ENCODE measurements at places on chromosomes 7 and 10.

DNA sequence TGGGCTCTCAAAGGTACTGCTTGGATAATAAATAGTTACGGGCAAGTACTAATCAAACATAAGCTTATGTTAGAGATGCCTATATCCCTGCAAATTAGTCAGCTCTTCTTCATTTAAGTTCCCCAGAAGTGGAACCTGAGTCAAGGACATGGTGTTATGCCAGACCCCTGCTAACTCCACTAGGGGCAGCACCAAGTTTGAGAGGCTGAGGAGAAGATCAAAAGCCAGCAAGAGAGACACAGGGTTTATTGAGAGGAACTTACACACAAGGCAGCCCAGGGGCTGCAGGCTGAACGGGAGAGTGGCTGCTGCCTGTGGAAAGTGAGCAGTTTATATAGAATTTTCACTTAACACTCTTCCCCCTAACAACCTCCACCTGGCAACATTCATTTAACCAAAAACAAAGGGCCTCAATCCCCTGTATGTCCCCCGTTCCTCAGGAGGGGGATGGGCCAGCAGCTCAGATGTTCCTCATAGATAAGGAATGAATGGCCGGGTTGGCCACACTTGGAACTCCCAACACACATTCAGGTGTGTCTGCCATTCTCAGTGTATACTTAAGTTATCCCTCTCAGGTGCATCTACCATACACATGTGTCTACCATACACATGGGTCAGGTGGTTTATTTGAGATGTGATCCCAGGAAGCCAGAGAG lies 62.6 kb upstream of the GHITM start:
- DNase-seq = peak; percentile 44

- no peak for DNase-seq
Measured at GRCh38 chr10:29266641-29267040, 22.2 kb upstream of the LYZL1 start.

- no peak for DNase-seq
Measured at GRCh38 chr10:119133949-119134348, 30.0 kb downstream of the DENND10 start.

DNA sequence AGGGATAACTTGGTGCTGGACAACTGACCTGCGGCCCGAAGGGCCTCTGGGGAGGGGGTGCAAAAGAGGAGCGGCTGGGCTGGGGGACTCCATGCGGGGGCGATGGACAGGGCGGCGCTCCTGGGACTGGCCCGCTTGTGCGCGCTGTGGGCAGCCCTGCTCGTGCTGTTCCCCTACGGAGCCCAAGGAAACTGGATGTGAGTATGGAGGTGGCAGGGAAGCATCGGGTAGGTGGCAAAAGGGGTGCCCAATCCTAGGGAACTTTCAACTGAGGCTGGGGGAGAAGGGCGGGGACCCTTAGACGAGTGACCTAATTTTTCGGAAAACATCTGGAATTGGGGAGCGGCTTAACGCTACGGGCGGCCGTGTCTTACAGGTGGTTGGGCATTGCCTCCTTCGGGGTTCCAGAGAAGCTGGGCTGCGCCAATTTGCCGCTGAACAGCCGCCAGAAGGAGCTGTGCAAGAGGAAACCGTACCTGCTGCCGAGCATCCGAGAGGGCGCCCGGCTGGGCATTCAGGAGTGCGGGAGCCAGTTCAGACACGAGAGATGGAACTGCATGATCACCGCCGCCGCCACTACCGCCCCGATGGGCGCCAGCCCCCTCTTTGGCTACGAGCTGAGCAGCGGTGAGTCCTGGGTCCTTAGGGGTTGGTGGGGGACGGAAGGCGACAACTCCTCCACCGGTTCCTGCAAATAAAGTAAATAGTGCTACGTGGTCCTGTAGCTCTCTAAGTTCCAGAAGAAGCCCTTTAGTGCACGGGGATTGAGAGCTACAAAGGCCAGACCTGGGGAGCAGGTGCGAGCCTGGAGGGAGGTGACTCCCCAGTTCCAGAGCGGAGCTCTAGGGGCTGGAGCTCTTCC lies 622 bp downstream of the WNT16 start:
- peak; percentile 21 for DNase-seq

GRCh38 chr7:782718-783449 lies 49.4 kb upstream of the SUN1 start:
- DNase-seq = no peak

DNA sequence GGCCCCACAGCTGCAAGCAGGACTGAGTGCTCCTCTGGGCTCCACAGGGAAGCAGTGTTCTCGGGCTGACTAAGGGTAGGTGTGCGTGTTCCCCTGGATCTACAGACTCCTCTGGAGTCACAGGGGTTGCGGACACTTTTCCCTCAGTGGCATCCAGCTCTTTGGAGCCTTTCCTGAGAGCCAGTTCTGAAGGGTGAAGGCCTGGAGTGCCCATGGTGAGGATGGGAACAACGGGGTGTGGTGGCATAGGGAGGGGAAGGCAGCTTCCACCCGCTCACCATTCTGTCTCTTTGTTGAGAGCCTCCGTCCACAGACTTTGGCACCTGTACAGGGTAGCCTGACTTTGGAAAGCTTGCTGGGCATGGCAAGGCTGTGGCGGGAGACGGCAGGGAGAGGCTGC lies 104.1 kb upstream of the PCBD1 start:
- DNase-seq = no peak

DNA sequence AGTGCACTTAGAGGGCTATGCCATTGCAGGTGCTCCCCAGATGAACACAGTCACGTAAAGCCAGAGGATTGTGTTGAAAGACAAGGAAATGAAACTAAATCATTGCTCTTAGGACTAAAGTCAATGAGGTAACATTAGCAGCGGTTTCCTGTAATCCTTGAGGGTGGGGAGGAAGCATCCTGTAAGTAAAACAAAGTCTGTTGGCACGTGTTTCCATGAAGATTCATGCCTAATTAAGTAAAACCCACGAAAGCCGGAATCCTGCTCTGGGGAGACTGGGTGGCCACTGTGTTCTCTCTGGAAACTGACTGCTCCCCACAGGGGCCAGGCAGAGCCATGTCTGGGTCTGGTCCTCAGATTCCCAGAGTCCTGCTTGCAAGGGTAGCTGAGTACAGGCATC lies 18.3 kb downstream of the STEAP1B start:
- DNase-seq = no peak

GRCh38 chr7:103063895-103064294 lies 10.7 kb downstream of the FBXL13 start:
- DNase-seq = peak; percentile 8

DNA sequence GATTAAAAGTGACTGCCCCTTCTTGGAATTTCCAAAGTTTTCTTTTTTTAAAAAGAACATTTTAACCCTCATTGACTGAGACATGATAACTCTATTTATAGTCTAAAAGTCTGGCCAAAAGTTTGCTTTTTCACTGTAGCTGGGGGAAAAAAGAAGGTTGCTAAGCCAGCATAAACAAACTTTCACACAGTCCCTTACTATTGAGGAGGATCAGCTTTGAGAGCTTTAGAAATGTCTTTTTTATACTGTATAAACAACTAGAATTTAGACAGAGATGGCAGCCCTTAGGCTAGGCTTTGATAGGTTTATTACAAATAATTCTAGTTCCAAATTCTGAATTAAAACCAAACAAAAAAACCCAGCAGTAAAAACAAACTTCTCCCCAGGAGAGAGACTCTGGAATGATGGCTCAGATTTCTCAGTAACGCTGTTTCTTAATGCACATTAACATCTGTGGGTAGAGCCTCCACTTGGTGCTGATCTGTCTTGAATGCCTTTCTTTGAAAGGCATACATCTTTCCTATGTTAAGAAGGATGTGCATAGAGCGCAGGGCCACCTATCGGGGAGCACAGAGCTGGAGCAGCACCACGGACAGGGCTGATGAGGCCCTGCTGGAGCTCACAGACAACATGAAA lies 100.9 kb upstream of the PDLIM1 start:
- DNase-seq = peak; percentile 57

GRCh38 chr10:28677888-28678686 lies 766 bp downstream of the BAMBI start:
- no peak for DNase-seq

DNA sequence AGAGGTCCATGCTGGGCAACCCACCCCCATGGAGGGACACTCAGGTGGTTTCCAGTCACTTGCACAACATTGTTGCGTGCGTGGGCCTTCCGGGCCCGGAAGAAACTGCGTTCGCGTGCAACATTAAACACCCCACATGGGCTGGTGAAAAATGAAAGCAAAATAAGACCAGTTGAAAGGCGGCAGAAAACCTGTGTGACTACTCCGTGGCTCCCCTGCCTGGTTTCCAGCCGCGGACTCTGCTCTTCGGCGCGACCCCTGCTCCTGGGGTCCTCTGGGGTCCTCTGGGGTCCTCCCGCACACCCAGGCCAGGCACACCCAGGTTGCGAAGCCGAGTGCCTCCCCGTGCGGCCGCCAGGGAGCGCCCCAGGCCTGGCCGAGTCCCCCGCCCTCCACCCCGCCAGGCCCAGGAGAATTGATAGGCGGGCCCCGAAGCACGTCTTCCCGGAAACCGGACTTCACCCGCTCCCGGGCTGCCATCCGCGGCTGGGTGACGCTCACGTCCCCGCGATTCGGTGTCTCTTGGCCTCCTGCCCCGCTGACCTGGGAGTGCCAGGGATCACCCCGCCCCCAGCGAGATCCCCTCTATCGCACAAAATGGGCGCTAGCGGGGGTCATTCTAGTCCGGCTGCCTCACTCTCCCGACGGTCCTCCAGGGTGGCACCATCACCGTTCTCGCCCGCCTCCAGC lies 1.9 kb upstream of the SH2D4B start:
- DNase-seq = no peak

- DNase-seq = no peak
Measured at GRCh38 chr7:30648744-30649540, 33.3 kb downstream of the CRHR2 start.

DNA sequence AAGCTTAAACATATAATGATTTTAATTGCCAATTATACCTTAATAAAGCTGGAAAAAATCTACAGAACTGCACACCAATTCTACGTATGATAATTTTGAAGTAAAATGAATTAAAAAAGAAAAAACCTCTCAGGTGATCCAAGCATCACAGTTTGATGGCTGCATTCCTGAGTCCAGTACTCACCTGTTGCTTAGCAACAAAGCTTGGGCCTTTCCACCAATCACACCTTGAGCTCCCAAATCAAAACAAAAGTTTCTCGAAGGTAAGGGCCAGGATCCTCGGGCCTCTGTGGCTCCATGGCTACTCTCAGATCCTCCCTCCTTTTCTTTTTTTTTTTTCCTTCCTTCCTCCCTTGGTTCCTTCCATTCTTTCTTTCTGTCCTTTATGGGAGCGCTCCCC lies 137.2 kb upstream of the PCBD1 start:
- DNase-seq = no peak

- DNase-seq = no peak
Measured at GRCh38 chr7:130719541-130719940, 14.5 kb downstream of the KLF14 start.

DNA sequence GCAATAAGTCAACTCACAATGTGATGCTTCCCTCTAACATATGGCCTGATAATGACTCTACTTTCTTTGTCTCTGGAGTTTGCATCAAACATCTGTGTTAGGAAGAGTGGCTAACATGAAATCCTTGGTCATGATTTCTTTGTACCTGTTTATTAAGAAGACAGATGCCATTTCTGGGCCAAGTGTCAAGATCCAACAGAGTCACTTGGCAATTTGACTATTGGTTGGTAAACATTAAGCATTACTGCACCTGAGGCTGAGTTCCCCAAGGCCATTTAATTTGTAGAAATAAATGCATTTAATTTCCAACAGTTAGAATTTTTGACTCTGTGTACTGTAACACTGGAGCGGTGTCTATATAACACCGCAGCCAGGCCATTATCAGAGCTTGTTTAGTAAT lies 403.7 kb downstream of the GALNT17 start:
- no peak for DNase-seq
